ENCODE measurements at places on chromosomes 4 and X. TPM values are rescaled to one million over a fixed set of nuclear protein-coding genes. Genes with fewer than 3 reads are reported as not detected.

Gene GCNA
- polyA plus RNA-seq: 2.6 TPM

Gene MAP9
- 12.8 TPM for polyA plus RNA-seq

Gene BCOR
- 16.0 TPM for polyA plus RNA-seq

Gene VCX3A
- polyA plus RNA-seq: not detected

Gene MID2
- 3.8 TPM for polyA plus RNA-seq

Gene SPANXN3
- not detected for polyA plus RNA-seq

Gene SCOC
- polyA plus RNA-seq: 46.7 TPM

Gene USP17L25
- not detected for polyA plus RNA-seq

Gene ADRA2C
- 5.7 TPM for polyA plus RNA-seq

Gene CT45A10
- polyA plus RNA-seq: not detected

Gene TCEAL6
- polyA plus RNA-seq: 13.1 TPM
